ENCODE measurements at places on chromosomes 13 and 19.

GRCh38 chr19:33639035-33639681 is 17.4 kb downstream of the CHST8 start:
- peak; percentile 36 for DNase-seq

DNA sequence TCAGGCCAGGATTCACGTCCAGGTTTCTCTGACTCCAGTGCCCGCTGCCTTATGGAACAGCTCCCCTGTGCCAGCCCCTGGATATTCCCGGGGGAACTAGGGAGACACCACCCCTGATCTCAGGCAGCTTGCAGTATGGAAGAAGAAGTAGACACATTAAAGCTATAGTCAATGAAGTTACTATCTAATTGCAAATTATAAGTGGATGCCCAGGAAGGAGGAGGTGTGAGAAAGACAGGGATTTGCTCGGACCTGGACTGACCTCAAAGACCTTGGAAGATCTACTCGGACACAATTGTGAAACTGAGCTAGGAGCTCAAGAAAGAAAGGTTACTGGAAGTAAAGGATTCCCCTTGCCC is 10.4 kb downstream of the SIGLEC11 start:
- no peak for DNase-seq

- DNase-seq: no peak
Observed at GRCh38 chr13:111421216-111421615, 100.8 kb downstream of the TEX29 start.

DNA sequence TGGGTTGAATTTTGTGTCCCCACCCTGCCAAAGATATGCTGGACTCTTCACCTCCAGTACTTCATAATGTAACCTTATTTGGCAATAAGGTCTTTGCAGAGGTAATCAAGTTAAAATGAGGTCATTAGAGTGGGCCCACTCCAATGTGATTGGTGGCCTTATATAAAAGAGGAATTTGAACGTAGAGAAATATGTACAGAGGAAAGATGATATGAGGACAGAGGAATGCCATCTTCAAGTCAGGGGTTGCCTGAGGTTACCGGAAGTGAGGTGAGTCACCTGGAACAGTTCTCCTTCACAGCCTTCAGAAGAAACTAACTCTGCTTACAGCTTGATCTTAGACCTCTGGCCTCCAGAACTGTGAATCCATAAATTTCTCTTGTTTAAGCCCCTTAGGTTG is 69.9 kb downstream of the GPC5 start:
- DNase-seq: no peak
